ENCODE measurements at places on chromosomes 5 and 9. TPM values are rescaled to one million over a fixed set of nuclear protein-coding genes. Genes with fewer than 3 reads are reported as not detected.

CDKN2B-AS1 gene
- 7.6 TPM for total RNA-seq

GABRA6 gene
- not detected for total RNA-seq

LCN6 gene
- not detected for total RNA-seq

CAMK2A gene
- 0.77 TPM for total RNA-seq

SPATA31D4 gene
- total RNA-seq, result not detected

MYMK gene
- not detected for total RNA-seq

CCL27 gene
- not detected for total RNA-seq

- DNase-seq, result no peak
These were observed 113.9 kb downstream of the TMEM174 start for GRCh38 chr5:73286896-73287295.

- DNase-seq, result no peak
These were observed 39.6 kb upstream of the SYNPO start for GRCh38 chr5:150600616-150601490.

- no peak for DNase-seq
These were observed 218.6 kb downstream of the SREK1 start for GRCh38 chr5:66362687-66363086.

GRCh38 chr5:120927950-120928530, 463.9 kb downstream of the PRR16 start:
- DNase-seq, result no peak

- DNase-seq, result peak; percentile 96
These were observed 1.9 kb downstream of the SPARC start for GRCh38 chr5:151684690-151685361.

DNA sequence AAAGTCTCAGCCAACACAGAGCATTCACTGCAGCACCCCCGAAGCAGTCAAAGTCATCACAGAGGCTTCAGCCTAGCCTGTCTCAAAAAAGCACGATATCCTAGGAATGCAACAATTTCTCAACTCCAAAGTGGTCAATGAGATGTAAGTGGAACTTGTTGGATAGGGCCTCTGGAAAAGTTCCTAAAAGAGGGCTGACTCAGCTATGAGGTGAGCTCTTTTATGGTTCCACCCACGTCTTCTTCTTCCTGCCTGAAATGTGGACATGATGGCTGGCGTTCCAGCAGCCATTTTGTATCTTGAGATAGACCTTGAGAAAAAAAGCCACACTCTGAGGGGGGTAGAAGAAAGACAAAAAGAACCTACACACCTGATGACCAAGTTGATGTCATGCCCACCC, 32.5 kb upstream of the TRIO start:
- peak; percentile 75 for DNase-seq

GRCh38 chr5:24805230-24805629, 160.5 kb upstream of the CDH10 start:
- peak; percentile 29 for DNase-seq

GRCh38 chr9:96620832-96621269, 1.2 kb upstream of the CDC14B start:
- no peak for DNase-seq

DNA sequence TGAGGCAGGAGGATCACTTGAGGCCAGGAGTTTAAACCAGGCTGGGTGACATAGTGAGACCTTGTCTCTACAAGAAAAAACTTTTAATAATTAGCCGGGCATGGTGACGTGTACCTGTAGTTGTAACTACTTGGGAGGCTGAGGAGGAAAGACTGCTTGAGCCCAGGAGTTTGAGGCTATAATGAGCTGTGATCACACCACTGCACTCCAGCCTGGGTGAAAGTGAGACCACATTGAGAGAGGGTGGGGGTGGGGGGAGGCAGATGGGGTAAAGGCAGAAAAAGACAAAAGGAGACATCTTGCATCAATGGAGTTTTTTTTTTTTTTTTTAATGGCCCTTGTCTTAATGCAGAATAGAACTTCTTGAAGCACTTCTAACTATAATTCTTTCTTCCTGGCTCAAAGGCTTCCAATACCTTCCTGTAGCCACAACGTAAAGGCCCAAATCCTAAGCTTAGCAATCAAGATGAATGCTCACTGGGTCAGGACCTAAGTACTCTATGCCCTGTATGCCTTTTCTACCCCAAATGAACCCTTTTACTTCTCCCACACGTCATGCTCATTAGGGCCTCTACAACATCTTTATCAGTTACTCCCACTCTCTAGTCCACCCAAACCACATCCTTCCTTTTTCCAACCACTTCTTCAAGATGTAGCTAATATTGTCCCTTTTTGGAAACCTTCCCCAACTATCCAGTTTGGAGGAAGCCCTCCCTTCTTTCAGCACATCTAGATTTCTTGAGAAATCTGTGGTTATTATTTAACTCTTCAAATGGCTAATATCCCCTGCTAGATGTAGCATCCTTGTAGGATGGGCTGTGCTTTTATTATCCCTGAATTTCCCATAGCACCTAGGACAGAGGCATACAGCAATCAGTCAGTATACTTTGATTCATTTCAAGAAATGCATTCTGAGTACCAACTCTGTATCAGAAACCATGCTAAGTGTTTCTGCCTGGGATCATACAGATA, 40.8 kb downstream of the CSF2 start:
- DNase-seq, result peak; percentile 72

GRCh38 chr9:12368569-12368968, 324.6 kb upstream of the TYRP1 start:
- no peak for DNase-seq

DNA sequence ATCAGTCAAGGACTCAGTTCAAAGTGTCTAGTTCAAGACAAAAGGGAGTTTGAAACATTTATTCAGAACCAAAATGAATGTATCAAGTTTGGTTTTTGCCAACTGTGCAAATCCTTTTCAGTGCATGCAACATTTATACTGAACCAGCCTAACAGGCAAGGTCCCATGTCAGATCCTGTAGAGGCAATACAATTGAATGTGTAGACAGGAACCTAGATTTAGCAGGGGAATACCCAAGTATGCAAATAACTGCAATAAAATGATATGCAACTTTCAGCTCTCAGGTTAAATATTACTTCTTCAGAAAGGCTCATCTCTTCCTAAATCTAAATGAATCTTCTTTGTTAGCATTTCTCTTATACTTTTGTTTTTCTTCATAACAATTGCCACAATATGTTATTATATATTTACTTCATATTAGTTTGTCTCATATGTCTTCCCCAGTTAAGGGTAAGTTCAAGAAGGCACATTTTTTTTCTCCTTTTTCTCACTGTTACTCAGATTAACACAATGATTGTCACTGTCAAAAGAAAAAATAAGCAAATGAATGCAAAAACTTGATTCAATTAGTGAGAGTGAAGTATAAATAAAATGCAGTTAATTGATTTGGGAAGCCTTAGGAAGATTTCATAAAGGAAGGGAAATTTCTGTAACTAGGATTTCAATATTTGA, 163.9 kb upstream of the RASA1 start:
- no peak for DNase-seq

GRCh38 chr5:32828492-32828891, 117.4 kb downstream of the NPR3 start:
- peak; percentile 19 for DNase-seq

DNA sequence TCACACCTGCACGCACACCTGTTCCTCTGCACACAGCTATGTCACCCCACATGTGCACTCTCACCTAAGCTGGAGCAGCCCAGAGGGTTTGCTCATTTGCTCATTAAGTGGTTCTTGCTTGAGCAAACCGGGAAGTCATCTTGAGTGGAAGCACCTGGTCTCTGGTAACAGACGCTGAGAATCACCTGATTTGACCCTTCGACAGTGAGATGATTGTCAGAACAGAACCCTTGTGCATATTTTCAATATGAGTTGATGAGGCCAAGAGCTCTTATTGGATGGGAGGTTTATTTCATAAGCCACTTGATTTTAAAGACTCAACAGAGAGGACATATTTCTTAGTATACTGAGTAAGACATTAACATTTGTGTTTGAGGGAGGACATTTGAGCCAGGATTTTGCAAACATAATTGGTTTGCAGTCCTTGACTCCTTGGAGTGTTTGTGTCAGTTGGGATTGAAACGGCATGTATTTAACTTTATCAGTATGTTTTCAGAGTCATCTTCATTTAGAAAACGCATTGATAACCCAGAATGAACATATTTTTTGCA, 22.1 kb upstream of the LPCAT1 start:
- DNase-seq, result peak; percentile 17
